ENCODE measurements at places on chromosomes 3 and 15.

- no peak for DNase-seq
Observed at GRCh38 chr3:123374016-123374415, 74.9 kb downstream of the ADCY5 start.

- DNase-seq, result no peak
Observed at GRCh38 chr15:70512772-70513362, 250.5 kb downstream of the UACA start.

DNA sequence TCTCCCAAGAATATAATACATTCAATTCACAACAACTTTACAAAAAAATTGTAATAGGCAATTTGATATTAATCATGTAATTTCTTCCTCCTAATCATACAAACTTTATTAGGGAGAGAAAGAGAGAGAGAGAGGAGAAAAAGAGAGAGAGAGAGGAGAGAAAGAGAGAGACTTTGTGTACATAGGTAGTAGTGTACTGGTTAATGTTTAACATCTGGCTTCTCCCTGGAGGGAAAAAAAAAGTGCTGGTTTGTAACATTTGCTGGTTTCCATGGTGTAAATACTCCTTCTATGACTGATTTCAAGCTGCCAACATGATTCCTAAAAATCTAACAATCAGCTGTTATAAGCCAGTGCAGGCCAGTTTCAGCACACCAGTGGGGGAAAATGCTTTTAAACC is 98.0 kb upstream of the ARHGEF26 start:
- no peak for DNase-seq

DNA sequence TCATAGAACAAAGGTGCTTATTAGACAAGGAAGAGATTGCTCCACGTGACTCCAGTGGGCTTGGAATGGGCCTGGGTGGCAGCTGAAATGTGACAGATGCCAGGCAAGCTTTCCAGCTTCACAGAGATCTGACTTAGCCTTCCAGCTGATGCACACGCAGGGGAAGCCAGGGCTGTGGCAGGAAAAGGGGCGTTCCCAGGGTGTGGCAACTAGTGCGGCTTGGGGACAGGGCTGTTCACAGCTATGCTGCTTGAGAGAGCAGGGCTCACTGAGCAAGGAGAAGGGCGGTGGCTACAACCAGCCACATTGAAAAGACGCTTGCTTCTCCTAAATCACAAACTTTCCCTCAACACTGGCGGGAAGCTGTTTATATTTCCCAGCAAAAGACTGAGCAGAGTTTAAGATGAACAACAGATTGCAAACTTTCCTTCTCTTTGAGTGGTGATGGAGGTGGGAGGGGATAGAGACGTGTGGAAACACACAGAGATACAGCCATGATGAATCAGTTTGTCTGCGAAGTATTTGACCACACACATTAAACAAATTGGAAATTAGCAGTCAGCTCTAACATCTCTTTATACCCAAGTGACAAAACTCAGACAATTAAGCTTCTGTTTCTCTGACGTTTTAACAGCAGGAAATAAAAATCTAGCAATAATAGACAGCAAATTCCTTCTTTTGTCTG is 127.5 kb downstream of the BDH1 start:
- no peak for DNase-seq

DNA sequence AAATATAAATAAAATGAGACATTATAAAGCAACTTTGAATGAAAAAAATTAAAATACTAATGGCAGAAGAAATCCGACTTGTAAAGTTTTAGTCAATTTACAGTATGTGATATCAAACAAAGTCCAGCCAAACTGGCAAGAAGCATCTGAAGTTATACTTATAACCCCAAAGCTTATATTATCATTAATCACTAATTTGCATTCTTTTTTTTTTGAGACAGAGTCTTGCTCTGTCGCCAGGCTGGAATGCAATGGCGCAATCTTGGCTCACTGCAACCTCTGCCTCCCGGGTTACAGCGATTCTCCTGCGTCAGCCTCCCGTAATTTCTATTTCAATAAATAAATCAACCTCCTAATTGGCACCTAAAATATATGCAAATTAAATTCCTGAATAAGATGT is 80.1 kb downstream of the AQR start:
- no peak for DNase-seq

- peak; percentile 29 for DNase-seq
Observed at GRCh38 chr3:142285083-142285517, 59.7 kb upstream of the GK5 start.

GRCh38 chr3:21436835-21437234 is 314.2 kb downstream of the ZNF385D start:
- DNase-seq, result no peak

GRCh38 chr3:48248095-48248850 is 7.4 kb downstream of the ZNF589 start:
- no peak for DNase-seq

DNA sequence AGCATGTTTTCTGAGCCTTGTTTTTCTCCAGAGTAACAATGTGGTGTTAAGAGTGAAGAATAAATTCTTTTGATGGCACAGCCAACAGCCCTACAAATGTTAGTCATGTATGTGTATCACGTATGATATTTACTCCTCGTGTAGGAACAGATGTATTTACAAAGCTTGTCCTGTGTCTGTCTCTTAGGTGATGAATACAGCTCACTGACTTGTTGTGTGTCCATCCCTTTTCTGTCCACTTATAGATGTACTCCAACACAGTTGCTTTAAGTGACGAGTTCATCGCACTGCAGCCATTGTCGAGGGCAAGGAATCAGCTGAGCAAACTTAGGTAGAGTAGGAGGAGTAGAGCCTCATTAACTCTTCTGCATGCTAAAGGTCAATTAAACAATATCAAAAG is 78.1 kb downstream of the DCUN1D1 start:
- DNase-seq, result no peak

DNA sequence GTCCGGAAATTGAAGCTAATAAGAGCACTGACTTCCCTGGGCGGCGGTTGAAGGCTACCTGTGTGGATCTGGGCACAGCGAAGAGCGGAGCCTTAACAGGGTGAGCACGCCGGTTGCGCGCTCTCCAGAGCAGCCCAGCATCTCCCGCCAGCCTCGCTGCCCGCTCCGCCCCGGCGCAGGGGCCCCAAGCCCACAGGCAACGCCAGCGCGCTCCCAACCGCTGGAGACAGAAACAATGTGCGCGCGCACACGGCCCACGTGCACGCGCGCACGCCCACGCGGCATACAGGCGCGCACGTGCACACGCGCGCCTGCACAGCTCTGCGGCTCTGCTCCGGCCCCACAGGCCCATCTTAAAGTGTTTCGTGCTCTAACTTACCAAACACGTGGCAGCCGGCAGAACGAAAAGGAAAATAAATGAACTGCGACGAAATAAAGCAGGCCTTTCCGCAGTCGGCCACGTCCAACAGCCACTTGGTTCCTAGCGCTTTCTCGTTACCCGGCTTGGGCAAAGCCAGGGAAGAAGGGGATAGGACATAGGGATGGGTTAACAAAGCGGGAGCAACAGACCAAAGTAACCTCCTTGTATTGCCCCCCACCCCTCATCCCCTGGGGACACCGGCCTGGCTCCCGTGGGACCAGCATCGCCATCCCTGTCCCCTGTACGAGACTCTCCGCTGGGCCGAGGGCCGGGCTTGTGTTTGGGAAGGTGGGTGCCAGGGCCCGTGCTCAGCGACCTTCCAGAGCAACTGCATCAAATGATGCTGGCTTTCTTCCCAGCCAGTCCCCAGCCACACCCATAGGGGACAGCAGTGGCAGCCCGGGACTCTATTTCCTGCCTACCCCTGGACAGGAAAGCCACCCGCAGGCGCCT is 203.7 kb downstream of the ABHD5 start:
- no peak for DNase-seq

DNA sequence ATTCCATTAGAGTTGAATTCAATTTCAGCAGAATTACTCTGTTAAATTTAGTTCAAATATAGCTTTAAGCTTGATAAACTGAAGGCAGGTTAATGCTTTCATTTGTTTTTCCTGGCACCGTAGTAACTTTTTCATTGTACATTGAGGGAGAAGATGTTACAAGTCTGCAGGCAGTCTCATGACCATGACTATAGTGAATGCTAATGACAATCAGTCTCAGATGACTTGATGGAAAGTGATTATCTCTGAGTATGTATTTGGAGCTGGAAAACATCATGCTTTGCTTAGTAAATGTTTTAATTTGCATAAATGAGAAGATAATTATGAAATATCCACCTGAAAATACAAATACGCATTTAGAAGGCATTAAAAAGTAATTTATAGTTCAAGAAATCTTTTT is 16.0 kb upstream of the RNF7 start:
- no peak for DNase-seq

GRCh38 chr3:98809557-98809956 is 46.4 kb downstream of the ST3GAL6 start:
- DNase-seq, result no peak

- DNase-seq, result no peak
Observed at GRCh38 chr3:100982710-100983109, 10.5 kb downstream of the ABI3BP start.

DNA sequence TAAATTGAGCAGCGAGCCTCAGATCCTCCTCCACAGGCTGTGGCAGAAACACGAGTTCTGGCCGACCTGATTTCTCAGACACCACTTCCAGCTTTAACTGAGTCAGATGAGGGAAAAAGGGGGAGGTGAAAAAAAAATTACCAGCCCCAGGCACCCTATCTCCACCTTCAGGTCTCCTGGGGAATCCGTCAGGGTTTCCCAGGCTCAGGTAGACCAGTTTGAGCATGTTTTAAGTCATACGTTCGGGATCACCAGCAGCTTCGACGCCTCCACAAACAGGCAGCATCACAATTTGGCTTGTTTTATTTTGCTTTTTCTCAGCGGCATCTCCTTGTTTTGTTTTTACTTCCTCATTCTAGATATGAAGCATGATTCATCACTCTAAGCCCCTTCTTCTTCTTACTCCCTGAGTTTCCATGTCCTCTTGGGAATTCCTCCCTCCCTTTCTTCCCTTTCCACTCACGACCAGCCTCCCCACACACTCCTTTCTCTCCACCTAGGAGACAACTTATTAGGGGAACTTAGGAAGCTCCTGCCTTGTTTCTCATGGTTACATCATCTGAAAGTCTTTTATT is 190.1 kb downstream of the ZNF621 start:
- DNase-seq, result no peak

- DNase-seq, result no peak
Observed at GRCh38 chr3:59374818-59375211, 325.0 kb upstream of the CFAP20DC start.

DNA sequence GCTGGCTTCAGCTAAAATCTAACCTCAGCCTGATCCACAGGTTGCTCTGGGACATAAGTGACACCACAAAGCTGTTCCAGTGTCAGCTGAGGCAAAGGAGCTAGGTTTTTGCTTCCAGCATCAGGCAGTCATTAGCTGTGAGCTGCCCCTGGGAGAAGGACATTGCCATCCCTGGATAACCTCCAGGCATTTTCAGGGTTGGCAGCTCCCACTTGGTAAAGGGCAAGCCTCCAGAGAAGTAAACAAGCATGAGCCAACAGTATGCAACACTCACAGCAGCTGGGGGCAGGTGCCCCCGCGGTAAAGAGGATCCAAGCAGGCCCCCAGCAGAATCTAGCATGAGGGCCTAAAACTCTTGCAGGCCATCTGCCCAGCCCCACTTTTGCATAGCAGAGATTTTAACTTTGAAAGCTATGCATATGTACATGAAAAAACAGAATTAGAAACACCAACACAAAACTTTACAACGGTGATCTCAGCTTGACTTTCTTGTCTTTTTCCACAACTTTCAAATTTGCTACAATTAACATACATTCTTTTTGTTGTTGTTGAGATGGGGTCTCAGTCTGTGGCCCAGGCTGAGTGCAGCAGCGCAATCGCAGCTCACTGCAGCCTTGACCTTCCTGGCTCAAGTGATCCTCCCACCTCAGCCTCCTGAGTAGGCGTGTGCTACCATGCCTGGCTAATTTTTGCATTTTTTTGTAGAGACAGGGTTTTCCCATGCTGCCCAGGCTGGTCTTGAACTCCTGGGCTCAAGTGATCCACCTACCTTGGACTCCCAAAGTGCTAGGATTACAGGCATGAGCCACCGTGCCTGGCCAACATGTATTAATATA is 83.8 kb upstream of the TPM1 start:
- DNase-seq, result no peak

GRCh38 chr3:8597219-8597853 is 47.3 kb downstream of the SSUH2 start:
- DNase-seq, result no peak

GRCh38 chr15:49645277-49645676 is 24.4 kb downstream of the DTWD1 start:
- no peak for DNase-seq

DNA sequence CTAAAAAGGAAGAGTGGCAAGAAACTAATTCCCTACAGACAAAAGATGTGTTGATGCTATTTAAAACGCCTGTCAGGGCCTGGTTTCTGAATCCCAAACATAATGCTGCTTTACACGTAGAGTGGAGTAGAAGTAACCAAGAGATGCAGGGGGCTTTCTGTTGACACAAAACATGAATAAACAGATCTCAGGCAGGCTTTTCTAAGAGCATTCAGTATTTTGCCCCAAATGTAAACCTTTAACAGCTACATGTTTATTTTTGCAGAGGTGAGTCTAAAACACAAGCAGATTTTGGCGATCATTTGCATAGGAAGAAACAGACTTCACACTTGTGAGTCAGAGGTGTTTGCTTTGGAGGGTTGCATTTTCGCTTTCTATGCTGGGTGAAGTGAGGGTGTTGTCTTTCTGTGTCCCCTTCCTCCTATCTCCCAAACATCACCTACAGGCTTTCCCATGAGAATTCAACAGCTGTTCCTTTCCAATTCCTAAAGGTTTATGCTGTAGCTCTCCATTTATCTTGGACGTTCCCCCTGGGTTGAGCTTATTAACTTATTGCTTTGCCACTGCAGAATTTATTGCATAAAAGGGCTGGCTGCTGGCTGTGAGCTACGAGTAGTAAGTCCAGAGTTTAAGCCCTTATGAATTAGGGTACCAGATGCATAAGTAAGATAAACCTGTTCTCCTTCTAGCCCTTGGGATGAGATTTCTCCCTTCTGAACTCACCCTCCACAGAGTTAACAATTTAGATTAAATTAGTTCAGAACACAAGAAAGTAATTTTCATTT is 156.7 kb downstream of the DIPK2A start:
- peak; percentile 87 for DNase-seq

DNA sequence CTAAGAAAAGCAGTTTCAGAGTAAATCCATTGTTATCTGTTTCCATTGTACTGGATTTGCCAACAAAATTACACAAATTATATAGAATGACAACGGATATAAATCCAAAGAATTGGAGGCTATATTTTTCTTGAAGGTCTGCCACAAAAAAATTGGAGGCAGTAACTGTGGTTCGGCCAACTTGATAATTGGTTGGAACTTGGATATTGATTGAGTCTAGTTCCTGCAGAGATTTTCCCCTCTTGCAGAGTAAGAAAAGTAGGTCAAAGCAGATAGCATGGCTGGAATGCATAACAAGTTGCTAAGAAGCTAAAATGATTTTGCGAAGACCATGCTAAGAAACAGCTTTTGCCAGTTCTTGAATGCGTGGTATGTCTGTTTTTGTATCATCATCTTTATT is 269.6 kb upstream of the CFAP20DC start:
- DNase-seq, result no peak

Data from NCI-H1105 treated with DMSO at 0.1 percent for 48 hours (cell line).